Activated CD4-positive, alpha-beta T cell treated with anti-CD3 and anti-CD28 coated beads, Interleukin-2, amount 50 U/mL, for 48 hours (primary cell): ENCODE measurements at places on chromosomes 3 and 15.

DNA sequence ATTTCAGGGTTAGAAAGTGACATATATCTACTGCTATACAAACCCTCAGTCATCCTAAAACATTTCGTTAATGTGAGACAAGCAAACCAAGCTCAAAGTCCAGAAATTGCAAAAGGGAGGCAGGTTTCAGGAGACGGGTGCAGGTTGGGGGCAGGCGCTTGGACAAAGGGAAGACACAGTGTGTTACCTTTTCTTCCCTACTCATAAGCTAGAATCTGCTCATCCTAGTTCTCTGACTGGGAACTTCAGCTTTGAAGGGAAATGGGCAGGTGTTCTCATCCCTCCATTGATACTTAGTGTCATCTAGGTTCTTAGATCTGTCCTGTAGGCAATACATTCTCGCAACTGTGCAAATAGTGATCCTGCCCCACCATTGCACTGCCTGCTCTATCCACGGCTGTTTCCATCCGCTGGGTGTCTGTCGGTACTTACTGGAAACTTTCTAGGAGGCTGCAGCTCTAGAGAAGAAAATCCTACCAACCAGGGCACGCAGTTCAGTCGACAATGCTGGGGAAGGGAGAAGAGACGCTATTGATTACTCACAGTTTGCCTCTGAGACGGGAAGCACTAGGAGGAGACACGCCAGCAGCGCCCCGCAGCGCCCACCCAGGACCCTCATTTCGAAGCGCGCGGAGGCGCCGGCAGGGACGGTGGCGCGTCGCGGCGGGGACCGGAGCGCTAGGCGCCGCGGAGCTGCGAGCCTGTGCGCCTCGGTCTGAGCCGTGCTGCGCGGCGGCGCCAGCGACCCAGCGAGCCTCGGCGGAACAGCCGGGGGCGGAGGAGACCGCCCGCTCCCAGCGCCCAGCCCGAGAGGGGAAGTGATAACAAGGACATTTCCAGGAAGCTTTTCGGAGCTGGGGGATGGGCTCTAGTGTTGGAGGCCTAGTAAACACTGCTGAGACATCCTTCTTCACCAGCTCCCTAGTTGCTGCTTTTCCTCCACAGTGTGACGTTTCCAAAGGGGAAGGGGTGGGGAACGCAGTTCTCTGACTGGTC is at the start of gene PROS1:
Gene PROS1 (minus strand): TSS at position 766 of the 996 bp plus-strand sequence. CDS start 147 bp downstream, at position 619.
- peak; percentile 70 for DNase-seq

DNA sequence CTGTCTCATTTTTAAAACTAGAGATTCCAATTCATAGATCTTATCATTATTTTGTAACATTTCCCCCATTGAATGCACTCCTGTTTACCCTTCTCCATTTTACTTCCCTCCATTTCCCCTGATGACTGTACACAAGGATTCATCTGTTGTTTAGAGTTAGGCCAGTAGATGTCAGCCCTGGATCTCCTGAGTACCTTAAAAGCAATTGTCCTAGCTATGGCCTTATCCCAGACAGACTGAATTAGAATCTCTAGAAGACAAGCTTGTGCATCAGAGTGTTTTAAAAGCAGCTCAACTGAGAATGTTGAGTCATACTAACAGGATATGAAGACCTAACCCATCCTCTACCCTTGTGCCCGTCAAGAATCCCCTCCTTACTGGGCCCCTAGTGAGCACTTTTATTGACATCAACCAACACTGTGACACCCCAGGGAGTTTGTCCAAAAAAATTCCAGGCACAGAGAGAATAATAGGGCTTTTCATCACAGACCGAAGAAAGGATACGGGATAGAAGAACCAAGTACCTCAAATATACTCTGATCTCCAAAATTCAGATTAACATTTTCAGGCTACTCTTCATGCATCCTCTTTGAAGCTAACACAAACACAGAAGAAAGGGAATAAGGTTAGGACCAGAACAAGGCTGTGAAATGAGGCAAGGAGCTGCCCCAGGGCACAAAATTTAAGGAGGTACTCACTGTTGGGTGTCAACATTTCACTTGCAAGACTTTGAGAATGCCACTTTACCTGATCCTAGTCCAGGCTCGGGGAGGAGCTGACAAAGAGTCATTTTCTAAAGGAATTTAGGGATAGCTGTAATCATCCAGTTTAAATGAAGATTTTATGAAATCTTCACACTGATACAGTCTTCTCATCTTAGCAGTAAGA is 17.1 kb downstream of the ZBED2 start:
- DNase-seq, result no peak

GRCh38 chr15:22796079-22796478 is 9.6 kb downstream of the NIPA1 start:
- DNase-seq, result no peak

DNA sequence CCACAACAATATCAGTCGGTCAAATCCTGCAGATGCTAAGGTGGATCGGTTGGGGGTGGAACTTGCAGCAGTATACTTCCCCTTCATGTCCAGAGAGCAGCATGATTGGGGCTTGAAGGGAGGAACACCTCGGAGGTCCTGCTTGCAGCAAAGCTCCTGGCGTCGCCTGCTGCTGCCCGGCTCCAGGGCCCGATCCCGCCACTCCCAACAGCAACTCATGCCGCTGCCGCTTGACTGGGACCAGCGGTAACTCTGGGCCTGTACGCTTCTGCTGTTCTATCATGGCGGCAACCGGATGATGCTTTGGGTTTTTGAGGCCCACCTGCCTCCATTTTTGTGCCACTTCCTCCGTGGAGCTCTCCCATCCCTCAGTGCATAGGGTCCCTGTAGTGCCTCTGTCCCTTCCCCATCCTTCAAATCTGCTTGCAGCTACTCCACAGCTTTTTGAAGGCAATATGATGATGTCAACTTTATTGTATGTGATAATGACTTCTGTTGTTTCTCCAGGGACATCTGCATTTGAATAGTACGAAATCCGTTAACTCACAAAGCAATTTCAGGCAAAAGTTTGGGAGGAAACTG is 56.3 kb downstream of the KCNAB1 start:
- DNase-seq, result no peak

DNA sequence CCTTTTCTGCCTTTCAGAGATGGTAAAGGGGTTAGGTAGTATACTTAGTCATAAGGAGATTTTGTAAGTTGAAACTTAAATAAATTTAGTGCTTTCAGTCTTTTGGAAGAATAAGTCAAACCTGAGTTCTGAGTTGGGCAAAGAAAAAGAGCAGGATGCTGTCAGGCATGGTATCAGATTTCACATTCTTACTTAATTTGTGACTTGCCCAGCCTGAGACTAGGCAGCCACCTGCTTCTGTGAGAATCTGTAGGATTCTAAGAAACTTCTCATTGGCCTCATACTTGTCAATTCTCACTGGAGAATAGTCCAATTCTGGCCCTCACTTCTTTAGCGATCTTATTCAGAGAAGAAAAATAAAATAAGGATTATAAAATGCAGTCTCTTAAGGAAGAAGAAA is 577.5 kb downstream of the DIPK2A start:
- DNase-seq, result no peak

GRCh38 chr3:30112902-30113484 is 493.4 kb upstream of the TGFBR2 start:
- DNase-seq, result no peak

GRCh38 chr3:45659661-45660566 is 29.3 kb upstream of the SACM1L start:
- DNase-seq, result peak; percentile 53

GRCh38 chr15:90970274-90970673 is 15.6 kb downstream of the RCCD1 start:
- no peak for DNase-seq

GRCh38 chr3:24033818-24034217 is 88.7 kb downstream of the NR1D2 start:
- no peak for DNase-seq

DNA sequence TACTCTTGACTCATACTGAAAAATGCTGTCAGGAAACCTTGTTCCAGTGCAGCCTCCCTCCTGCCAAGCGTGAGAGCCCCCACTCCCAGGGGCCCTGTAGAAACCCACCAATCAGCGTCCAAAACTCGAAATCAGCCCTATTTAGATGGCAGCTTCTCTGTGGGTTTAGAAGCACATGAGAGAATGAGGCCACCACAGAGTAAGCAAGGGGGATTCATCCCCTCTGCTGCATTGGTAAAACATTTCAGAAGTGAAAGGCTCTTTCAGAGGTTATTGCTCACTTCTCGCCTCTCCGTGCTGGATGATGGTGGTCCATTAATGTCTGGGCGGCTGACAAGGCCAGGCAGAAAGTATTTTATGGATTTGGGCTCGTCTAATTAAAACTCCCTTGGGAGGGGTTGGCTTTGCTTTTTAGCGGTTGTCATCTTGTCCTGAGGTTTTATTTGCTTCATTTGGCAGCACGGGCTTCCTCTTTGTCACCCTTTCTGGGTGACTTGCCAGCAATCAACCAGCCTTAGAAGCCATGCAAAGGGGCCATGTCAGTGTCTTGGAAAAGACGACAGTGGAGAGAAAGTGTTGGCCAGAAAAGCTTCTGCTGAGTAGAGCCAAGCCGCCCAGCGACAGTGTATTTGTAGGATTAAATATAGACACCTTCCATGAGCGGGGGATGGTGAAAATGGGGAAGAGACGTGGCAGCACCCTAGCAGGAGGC is 145.5 kb downstream of the ATP10A start:
- DNase-seq, result no peak

DNA sequence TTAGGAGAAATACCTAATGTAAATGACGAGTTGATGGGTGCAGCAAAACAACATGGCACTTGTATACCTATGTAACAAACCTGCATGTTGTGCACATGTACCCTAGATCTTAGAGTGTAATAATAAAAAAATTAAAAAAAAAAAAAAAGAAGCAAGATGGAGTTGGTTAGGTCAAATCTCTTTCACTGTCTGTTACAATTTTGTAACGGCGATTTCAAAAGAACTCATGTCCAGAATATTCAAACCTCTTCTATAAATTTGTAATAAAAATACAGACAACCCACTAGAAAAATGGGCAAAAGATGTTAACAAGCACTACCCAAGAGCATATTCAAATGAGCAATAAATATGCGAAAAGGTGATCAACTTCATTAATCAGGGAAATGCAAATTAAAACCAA is 5.1 kb upstream of the MTMR14 start:
- DNase-seq, result no peak
